ENCODE measurements at places on chromosomes 4 and X.

DNA sequence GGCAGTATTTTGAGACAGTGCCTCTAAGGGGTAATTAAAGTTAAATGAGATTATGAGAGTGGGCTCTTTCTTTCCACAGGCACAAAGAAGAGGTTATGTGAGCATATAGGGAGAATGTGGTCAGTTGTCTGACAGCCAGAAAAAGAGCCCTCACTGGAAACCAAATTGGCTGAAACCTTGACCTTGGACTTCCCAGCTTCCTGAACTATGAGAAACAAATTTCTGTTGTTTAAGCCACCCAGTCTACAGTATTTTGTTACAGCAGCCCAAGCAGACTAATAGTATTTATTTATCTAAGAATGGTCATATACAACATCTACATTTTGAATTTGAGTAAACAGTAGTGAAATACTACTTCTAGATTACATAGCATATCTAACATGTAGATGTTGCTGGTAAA, 473.8 kb downstream of the IL15 start:
- DNase-seq: no peak

- DNase-seq: no peak
Measured at GRCh38 chrX:10564484-10564883, 55.9 kb downstream of the MID1 start.

DNA sequence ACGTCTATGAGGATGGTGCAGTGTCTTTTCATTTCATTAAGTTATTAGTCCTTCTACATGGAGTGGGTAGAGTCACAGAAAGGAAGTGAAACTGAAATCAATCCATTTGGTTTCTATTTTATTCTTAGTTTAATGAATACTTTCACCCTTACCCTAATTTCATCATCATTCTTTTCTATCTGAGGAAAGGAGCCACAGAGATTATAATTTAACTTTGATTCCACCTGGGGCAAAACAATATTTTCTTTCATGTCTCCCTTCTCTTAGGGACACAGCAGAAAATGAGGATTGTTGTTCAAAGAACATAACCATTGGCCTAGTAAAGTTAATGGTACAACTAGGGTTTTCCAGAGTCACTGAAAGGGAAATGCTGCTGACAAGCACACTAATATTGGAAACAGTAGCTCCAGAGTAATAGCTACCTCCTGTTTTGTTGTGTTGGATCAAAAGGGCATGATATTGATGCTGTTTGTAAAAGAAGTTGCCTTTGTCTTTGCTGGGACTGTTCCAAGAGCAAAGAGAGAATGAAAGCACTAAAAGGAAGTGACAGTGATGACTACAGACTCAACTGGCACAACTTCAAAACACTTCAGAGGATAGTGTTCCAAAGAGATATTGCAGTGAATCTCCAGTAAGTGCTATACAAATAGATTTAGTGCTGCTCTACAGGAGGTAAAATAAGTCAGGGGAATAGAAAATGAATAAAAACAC, 247.1 kb upstream of the PITX2 start:
- DNase-seq: no peak

DNA sequence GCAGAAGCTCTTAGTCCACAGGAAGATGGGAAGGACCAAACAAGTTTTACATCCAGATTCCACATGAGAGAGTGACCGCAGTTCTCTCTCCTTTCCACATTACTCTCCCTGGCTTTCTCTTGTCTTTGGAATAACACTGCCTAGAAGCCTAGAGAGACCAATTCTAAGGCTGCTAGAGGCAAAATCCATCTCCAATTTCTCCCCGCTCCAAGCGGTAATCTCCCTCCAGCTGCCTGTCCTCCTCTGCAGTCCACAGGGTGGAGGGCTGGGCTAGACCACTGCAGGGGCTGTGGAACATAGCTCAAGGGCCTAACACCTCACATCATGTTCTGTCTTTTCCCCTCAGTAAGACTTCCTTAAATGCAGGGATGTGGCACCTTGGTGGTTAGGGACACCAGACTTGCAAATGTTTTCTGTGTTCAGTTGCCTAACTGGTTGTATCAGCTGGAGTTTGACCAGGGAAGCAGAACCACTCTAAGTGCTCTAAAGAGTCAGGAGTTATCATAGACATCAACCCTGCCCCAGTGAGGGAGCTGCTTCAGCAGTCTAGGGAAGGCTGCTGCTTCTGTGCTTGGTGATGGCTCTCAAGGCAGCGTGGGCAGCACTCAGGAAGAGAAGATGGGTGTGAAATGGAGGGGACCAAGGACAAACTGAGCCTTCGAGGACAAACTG, 423.1 kb downstream of the BCOR start:
- DNase-seq: no peak

DNA sequence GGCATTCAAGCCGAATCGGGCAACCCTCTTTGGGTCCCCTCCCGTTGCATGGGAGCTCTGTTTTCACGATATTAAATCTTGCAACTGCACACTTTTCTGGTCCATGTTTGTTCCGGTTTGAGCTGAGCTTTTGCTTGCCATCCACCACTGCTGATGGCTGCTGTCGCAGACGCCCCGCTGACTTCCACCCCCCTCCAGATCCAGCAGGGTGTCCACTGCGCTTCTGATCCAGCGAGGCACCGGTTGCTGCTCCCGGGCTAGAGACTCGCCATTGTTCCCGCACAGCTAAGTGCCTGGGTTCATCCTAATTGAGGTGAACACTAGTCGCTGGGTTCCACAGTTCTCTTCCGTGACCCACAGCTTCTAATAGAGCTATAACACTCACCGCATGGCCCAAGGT, 13.3 kb downstream of the ACOX3 start:
- DNase-seq: no peak

DNA sequence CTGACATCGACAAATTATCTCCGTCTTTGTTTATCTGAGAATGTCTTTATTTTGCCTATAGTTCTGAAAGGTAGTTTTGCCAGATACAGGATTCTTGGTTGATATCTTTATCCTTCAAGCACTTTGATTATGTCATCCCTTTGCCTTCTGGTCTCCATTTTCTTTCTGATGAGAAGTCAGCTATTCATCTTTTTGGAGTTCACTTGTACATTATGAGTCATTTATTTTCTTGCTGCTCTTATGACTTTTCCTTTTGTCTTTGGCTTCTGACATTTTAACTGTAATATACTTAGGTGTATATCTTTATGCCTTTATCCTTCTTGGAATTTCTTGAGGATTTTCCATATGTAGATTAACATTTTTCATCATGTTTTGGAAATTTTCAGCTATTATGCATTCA, 51.4 kb downstream of the SHROOM4 start:
- DNase-seq: no peak

GRCh38 chr4:116438417-116438816, 647.0 kb downstream of the TRAM1L1 start:
- no peak for DNase-seq

GRCh38 chrX:23935106-23935505, 27.3 kb downstream of the CXorf58 start:
- DNase-seq: no peak

DNA sequence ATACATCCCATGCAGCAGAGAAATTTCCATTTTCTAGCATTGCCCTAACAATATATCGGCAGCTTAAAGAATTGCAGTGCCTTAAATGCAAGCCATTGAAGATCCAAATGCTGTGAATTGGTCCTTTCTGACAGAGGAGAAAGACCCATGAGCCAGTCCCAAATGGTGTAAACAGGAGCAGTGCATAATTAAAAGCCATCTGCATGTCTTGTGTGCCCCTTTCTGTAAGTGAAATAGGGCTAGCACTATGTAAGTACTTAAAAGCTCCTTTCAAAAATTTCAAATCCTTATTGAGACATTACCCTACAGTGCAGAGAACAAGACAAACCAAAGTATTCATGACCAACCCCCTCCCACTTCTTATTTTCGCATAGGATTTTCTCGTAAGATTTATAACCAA, 108.7 kb upstream of the LCORL start:
- DNase-seq: no peak

- DNase-seq: peak; percentile 41
Measured at GRCh38 chrX:46903458-46904242, 8.6 kb upstream of the JADE3 start.

- DNase-seq: no peak
Measured at GRCh38 chrX:129939986-129940385, 34.0 kb downstream of the UTP14A start.

GRCh38 chrX:71214604-71215337, 8.3 kb upstream of the GJB1 start:
- DNase-seq: no peak

GRCh38 chr4:105129286-105130040, 17.2 kb upstream of the TET2 start:
- DNase-seq: no peak

- DNase-seq: no peak
Measured at GRCh38 chr4:62135565-62136156, 935.5 kb downstream of the ADGRL3 start.

GRCh38 chr4:40978548-40978947, 228.8 kb downstream of the NSUN7 start:
- no peak for DNase-seq

- DNase-seq: no peak
Measured at GRCh38 chr4:139665079-139665689, 435 bp upstream of the MGST2 start.

GRCh38 chr4:87574996-87575395, 33.3 kb upstream of the DSPP start:
- DNase-seq: no peak

DNA sequence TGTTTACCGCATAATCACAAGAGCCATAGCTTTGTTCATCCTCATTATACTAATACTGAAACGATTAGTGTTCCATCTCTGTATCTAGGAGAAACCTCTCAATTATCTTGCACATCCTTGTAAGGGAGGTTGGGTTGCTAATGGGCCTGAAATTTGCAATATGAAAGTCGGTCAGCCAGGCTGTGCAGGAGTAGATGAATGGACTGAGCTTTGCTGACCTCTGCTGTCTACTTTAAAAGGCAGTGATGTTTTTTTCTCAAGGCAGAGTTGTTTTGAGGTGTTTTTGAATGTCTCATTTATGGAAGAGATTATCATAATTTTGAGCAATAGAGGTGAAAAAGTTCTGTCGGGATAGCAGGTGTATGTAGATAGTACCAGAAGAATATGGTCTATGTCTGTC, 47.9 kb upstream of the LINC00632 start:
- DNase-seq: no peak

- DNase-seq: no peak
Measured at GRCh38 chr4:121930304-121930703, 21.6 kb downstream of the TRPC3 start.

GRCh38 chr4:141658309-141658708, 21.9 kb downstream of the IL15 start:
- DNase-seq: no peak

DNA sequence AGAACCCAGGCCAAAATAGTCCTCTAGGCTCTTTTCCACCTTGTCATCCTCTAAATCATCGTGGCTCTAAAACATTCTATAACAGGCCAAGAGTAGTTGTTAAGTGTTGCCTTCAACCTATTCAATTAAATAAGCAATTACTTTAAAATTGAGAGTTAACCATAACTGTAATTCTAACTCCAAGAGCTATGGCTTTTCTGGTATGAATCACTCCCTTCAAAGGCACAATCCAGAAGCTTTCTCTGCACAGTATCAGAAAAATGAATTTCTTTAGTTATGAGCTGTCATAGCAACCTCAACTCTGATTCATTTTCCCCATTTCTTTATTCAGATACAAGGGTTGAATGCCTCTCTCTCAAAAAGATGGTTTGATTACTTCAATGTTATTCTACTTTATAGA, 21.7 kb downstream of the INPP4B start:
- no peak for DNase-seq

GRCh38 chr4:55303760-55304165, 42.3 kb upstream of the SRD5A3 start:
- DNase-seq: no peak

DNA sequence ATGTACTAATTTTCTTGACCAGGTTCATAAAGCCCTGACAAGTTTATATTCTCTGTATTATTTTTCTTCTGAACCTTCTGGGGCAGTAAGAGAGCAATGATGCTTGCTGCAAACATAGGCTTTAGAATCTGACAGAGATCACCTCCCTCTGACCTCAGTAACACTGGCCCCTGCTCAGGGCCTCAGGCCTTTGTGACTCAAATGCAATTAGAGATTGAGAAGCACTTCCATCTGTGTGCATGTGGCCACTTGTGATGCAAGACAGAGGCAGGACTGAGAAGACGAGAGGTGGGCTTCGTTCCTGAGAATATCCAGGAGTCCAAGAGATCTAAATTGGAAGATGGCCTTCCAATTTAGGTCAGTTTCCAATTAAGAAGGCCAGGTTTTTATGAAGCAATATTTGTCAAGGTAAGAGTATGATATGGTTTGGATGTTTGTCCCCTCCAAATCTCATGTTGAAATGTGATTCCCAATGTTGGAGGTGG, 82.8 kb upstream of the VEGFC start:
- no peak for DNase-seq

DNA sequence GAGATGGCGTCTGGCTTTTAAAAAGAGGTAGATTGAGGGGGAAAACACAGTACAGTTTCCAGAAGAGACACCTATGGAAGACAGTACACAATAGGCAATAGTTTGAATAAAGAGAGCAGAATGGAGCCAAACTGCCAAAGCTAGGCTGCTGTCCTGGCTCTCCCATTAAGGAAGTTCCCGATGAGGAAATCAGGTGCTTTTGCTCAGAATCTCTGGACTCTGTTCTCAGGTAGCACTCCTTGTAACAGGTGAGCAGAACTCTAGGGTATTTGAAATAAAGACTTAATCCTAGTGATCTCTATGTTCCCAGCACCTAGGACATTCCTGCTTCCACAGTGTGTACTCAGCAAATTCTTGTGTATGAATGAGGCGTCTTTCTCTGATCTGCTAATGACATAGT, 1.6 kb downstream of the EGF start:
- no peak for DNase-seq

DNA sequence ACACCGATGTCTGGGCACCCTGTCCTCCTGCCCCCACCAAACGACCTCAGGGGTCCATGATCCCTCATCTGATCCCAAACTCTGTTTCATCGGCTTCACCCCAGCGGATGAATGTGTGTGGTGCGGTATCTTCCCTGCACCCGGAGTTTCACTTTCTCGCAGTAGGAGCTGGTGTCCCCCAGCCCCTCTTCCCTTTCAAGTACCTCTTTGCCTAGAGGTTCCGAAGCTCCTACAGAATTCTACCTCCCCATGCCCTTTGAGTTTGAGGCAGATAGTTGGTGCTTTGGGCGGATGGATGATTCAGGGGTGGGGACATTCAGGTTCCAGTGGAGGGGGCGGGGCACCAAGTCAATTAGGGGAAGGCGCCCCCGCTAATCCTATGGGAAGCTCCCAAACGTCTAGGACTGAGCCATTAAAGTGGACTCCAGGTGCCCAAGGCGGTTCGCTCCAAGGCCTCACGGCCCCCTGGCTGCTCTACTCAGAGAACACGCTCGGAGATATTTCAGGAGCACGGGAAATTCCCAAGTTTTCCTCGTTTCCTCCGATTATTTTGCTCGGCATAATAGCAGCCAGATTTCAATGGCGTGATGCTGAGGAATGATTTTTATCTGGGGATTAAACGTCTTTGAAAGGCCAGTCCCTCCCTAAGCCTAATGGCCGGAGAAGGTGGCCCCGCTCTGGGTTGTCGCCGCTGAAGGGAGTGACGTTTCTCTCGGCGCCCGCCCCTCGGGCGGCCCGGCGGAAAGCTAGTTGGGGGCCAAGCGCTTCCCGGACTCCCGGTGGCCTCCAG, 1.3 kb downstream of the MSX1 start:
- no peak for DNase-seq
